CD4-positive, alpha-beta T cell treated with Interleukin-1 beta for 1 hour (primary cell): ENCODE measurements at places on chromosomes 4 and X.

DNA sequence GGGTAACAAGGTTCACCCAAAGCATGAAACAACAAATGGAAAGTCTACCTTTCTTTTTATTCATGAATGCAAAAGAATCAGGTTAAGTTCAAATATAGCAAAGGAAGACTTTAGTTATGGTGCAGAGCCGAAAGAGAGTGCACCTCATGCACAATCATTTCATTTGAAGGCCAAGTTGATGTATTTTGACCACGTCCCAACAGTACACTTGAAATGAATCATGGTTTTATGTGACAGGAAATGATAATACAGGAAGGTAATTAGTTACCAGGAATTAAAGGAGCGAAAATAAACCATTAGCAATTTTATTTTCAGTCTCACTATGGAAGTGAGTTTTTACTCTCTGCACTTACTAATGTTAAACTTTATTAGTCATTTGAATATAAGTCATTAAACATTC, 281.2 kb upstream of the DIAPH2 start:
- DNase-seq = no peak

- DNase-seq = no peak
Measured at GRCh38 chr4:39324446-39324845, 41.7 kb downstream of the RFC1 start.

DNA sequence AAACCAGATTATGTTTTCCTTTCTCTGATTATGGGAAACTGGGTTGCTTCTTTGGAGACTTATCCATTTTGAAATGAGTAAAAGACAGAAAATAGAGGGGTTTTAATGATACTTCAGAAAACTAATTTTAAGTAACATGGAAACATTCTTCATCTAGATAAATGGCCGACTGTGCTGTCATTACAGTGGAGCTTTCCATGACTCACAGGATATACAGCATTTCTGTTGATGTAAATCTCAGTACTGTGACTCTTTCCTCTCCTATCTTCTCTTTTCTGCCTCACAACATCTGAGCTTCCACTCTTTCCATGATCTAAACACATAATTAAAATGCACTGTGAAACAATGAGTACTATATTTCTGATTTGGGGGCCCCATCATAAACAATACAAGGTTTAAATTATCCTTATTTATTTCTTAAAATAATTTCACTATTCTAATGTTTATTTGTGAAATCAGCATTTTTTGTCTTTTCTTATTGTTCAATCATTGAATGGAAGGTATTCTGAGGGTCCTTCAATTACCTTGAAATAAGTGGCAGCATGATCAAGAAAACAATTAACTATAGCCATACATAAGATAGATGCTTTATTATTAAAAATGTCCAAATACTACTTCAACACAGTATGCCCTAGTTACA, 19.3 kb downstream of the SEC24D start:
- no peak for DNase-seq

DNA sequence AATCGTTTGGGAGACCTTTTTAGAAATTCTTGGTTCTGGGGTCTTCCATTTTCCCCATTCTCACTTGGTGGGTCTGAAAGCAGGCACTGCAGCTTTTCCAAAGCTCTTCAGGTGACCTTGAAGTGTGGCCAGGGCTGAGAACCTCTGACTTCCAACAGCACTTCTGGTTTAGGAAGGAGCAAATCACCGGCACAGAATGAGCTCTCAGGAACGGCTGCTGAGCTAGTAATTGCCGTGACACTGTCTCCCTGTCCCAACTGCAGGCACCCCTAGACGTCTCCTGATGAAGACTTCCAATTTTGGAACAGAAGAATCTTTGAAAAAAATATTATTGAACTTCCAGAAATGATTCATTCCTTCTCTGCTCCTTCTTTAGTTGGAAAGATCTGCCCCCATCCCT, 31.3 kb downstream of the CD38 start:
- no peak for DNase-seq

- no peak for DNase-seq
Measured at GRCh38 chr4:1601852-1602654, 82.1 kb downstream of the FAM53A start.

DNA sequence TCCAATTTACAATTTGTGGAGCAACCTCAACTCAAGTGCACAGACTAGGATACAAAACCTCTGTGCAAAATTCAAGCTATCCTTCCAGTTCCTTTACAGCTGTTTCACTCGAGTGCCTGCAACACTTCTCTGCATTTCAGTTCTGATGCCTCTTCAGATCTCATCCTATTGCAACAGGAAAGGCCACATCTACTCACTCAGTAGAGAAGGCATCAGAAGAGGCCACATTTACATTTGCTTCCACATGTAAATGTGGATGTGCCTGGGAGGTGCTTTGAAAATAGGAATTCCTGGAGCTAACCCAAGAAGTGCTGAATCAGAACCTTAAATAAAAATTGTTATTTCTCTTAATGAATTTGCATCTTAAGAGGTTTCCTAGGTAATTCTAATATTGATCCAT, 45.8 kb upstream of the SERTM2 start:
- no peak for DNase-seq

GRCh38 chr4:67721770-67722597, 21.0 kb upstream of the UBA6 start:
- no peak for DNase-seq

DNA sequence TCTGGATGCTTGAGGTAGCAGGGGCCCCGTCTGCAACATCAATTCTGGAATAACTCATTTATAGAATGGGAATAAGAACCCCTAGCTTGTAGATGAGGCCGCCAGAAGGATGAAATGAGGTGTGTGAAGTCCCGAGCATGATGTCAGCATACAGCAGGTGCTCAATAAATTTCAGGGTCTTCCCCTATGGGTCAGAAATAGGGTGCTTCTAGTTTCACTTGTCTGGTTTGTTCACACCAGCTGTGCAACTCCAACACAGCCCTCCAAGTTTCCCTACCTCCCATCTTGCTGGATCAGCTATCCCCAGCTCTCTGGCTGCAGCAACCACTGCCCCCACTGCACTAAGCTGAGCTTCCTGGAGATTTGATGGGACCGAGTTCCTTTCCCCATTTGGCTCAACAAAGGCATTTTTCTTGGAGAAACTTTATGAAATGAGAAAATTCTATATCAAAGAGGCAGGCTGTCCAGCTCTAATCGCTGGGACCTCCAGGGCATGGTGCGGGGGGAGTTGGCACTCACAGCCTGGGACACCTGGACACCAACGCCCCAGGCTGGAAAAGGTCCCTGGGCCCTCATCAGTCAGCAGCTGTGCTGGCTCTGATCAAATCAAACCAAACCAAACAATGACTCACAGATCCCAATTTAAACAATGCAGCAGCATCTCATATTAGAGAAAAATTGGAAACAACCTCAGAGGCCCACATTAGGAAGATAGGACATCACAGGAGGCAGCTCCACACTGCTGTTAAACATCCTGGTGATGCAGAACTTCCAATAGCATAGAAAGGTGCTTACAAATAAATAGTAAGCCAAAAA, 13.3 kb downstream of the SLC2A9 start:
- DNase-seq = no peak

DNA sequence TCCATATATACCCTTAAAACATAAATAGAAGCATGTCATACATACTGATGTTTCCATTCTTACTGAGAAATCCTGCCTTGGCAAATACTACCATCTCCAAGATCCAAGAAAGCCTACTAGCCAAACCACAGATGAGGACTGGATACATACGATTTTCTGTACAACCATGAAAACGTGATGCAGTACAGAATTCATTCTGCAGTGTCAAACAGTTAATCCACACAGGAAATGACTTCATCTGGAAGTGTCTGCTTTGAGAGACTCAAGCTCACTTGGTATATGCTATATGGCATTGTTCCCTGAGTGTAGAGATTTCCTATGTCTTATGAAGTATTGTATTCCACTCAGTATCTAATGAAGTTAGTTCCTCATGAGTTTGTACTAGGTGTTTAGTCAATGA, 94.3 kb downstream of the CT47B1 start:
- no peak for DNase-seq

- no peak for DNase-seq
Measured at GRCh38 chr4:41822325-41822724, 73.8 kb upstream of the PHOX2B start.

GRCh38 chr4:76550966-76551780, 116.1 kb downstream of the SHROOM3 start:
- DNase-seq = no peak

DNA sequence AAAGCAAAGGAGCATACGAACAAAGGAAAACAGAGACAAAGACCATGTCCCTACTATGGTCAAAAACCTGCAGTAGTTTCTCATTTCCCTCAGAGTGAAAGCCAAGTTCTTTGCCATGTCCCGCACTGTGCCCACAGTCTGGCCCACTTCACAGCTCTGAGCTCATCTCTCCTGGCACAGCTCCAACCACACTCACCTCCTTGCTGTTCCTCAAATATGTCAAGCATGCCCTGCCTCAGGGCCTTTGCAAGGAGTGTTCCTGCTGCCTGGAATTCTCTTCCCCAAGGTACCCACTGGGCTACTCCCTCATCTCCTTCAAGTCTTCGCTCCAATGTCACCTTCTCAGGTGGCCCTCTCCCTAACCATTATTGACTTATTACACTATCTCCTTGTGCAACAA, 72.1 kb downstream of the COX18 start:
- DNase-seq = no peak

GRCh38 chrX:30904186-30904585, 15.1 kb upstream of the TAB3 start:
- no peak for DNase-seq

GRCh38 chr4:123349421-123350190, 47.0 kb upstream of the SPRY1 start:
- no peak for DNase-seq

DNA sequence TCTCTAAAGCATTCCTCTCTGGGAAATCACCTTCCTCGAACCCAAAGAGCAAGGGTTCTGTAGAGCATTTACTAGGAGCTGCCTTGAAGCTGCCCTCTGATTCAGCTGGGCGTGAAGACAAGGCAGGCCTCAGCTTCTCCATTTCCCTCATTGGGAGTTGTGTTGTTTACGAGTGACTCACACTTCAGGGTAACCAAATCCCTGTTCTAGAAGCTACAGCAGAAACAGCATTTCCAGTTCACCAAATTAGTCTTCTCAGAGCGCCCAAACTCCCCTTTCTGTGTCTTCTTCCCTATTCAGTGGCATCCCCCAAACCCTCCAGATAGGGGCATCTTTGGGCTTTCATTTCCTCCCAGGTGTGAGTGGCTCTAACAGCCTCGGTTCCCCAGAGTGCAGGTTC, 863 bp upstream of the XPNPEP2 start:
- no peak for DNase-seq

DNA sequence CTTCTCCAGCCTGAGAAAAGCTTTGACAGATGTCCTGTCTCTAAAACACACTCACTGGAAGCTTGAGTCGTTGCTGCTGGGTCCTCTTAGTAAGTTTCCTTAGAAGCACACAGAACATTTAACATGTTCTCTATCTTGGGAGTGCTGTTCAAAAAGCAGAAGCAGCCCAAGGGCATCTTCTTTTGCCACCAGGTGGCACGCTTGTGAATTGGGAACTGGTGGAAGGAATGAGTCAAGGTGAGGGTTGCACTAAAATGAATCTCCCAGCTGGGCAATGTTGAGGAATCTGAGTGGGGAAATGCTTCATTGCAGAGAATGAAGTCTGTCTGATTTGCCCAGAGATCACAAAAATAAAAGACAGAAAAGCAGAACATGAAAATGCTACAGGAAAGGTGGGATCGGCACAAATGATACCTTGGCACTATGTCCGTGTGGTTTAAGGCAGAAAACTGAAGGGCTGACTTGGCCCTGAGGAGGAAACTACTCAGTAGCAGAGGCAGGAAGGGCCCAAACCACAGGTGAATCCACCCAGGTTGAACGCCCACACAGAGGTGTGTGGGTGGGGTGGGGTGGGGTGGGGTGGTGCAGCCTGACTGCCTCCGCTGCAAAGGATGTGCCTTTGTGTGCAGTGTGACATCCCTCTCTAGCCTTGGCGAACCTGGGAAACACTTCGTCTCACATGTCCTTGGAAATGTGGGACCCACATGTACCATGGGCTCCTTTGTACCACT, 26.0 kb downstream of the KIT start:
- DNase-seq = peak; percentile 48

- peak; percentile 83 for DNase-seq
Measured at GRCh38 chr4:129095811-129096454, at the start of gene C4orf33. Gene C4orf33 (plus strand): TSS chr4:129096152. CDS start chr4:129102611, 6,459 bp downstream.

- peak; percentile 13 for DNase-seq
Measured at GRCh38 chr4:11497212-11497806, 68.6 kb upstream of the HS3ST1 start.

DNA sequence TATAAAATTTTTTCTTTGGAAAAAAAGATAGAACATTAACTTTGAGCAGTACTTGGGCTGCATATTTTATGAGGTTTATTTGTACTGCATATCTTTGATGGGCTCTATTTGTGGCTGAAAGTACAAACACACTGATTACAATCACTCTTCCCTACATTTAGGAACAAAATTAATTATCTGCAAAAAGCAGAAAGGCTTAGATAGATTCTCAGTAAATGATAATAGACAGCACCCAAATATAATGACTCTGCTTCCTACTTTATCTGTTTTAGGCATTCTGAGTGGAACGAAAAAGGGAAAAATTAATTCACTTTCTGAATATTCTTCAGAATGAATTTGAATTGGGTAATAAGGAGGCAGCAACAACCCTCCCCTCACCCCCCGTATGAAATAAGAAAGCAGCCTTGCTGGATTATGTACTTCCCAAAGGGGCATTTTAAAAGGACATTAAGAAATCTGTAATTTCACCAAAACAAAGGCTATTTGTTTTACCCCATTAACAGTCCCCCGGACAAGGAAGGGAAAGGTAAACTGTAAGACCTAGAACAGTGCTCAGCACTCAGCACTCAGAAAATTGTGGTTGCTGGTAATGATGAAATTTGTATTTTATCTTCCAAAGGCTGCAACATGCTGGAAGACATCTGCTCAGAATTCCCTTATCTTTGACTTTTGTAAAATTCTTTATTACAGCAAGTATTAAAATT, 242.6 kb downstream of the GPC3 start:
- DNase-seq = no peak

- no peak for DNase-seq
Measured at GRCh38 chr4:168639914-168640313, 143.1 kb downstream of the PALLD start.

- no peak for DNase-seq
Measured at GRCh38 chrX:112630187-112630586, 49.6 kb downstream of the LHFPL1 start.

DNA sequence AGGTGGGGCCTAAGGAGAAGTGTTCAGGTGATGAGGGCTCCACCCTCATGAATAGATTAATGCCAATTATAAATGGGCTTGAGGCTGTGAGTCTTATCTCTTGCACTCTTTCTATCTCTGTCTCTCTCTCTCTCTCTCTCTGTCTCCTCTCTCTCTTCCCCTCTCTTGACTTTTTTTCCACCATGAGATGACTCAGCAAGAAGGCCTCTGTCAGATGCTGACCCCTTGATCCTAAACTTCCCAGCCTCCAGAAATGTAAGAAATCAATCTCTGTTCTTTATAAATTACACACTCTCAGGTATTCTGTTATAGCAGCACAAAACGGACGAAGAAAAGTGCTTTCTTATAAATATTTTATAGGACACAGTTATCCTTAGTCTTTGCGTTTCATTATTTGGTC, 184.9 kb upstream of the PCDH7 start:
- no peak for DNase-seq

GRCh38 chr4:169059306-169060211, 49.5 kb upstream of the CBR4 start:
- DNase-seq = no peak

GRCh38 chr4:48858130-48858529, 27.2 kb downstream of the OCIAD1 start:
- no peak for DNase-seq
